GM12864 (cell line): ENCODE measurements at places on chromosomes 5 and 9.
A peak's percentile ranks its signal among the peaks of the same experiment; 100 is the strongest.

DNA sequence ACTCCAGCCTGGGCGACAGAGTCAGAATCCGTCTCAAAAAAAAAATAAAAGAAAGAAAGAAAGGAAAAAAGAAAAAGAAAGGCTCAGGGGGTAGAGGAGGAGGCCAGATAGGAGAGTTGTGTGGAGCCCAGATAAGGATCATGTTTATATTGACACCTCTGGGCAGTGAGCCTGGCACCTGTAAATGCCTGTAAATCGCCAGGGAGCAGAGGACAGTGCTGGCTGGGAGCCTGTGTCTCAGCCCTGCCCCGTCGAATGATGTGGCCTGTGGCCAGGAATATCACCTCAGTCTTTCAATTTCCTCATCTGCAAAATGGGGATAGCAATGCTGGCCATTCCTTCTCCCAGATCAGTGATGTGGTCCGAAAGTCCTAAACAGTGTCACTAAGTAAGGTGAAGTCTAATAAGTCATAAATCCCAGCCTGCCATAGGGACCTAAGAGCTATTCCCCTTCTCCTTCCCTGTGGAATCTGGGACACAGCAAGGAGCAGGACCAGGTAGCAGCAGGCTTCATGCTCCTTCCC, 10.3 kb upstream of the ABO start:
- no peak for DNase-seq

- no peak for DNase-seq
Observed at GRCh38 chr9:72751541-72751940, 201.3 kb downstream of the ALDH1A1 start.

DNA sequence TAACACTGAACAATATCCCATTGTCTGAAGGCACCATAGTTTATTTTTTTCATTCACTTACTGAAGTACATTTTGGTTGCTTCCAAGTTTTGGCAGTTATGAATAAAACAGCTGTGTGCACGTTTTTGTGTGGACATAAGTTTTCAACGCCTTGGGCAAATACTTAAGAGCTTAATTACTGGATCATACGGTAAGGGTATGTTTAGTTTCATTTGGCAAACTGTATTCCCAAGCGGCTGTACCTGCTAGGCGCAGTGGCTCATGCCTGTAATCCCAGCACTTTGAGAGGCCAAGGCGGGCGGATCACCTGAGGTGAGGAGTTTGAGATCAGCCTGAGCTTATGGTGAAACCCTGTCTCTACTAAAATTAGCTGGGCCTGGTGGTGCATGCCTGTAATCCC, 63.7 kb upstream of the FAM120A start:
- no peak for DNase-seq

DNA sequence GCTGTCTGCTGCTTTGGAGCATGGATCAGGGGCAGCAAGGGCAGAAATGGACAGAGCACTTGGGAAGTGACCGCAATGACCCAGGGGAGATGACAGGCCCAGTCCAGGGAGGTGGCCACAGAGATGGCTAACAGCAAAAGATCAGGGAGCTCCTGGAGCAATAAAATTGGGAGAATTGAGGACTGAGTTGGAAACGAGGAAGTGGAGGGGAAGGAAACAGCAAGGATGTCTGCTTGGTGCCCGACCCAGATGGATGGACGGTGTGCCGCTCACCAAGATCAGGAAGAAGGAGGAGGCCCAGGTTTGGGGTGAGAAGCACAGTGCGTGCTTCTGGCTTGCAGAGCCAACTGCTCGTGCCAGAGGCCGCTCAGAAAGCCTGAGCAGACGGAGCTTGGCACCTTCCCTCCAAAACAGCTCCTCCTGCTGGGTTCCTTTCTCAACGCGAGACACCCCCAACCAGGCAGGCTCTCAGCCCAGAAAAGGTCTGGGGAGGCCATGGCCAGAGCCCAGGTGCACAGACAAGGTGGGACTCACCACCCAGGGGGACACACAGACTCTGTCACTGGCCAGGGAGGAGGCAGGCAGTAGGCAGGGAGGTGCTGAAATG, 1.7 kb upstream of the SLC34A1 start:
- no peak for DNase-seq

DNA sequence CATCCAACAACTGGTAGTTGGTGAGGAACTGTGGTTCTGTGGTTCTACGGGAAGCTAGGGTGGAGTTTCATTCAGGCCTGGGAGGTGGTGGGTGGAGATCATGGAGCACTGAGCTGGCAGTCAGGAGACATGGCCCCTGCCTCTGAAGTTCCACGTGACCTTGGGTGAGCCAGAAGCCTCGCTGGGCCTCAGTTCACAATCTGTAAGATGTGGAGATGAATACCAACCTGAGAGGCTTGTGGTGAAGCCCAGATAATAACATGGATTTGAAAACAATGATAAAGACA, 177.9 kb downstream of the MACROH2A1 start:
- no peak for DNase-seq

DNA sequence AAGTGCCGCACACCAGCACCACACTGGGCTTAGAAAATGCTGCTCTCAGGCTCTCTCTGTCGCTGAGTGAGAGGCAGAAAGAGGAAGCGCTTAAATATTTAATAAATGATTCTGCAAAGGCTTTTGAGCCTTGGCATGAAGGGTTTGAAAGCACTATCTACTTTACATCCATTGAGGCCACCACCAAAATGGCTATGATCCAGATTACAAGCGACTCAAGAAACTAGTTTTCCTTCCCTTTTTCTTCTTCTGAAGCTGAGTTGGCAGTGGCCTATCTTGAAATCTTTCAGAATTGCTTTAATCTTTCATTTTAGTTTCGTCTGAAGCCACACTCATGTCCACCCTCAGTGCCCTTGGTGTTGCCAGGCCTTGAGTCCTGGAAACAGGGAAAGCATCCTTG, 59.5 kb downstream of the EBF1 start:
- no peak for DNase-seq

DNA sequence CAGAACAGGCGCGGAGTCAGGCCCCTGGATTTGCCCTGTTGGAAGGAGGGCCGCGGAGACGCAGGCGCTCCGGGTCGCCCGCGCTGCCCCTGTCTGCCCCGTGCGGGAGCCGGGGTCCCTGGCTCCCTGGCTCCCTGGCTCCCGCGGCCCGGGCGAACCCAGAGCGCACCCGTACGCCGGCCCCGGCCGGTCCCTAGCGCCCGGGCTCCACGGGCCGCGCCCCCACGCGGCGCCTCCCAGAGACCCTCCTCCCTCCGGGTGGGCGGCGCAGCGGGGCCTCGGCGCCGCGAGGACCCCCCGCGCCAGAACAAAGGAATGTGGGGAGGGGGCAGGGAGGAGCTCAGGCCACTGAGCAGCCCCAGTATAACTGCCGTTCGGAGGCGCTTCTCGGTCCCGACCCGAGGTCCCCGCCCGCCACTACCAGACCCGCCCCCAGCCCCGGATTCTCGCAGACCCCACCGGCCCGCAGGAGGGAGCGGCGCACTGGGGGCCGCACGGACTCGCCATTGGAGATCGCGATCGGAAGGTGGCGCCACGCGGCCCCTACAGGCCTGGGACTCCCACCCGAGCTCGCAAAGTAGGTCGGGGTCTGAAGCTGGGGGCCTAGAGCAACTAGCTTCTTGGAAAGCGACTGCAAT, 2.4 kb downstream of the NFIL3 start:
- DNase-seq = no peak

GRCh38 chr9:18793122-18793521, 239.9 kb downstream of the SAXO1 start:
- DNase-seq = no peak

- DNase-seq = no peak
Observed at GRCh38 chr9:97188545-97188944, 118.9 kb upstream of the CCDC180 start.

GRCh38 chr5:100800562-100800961, 102.5 kb downstream of the ST8SIA4 start:
- peak; percentile 43 for DNase-seq
